Aorta (tissue), 5 donors: ENCODE measurements at places on chromosomes 12 and 14. TPM values are rescaled to one million over a fixed set of nuclear protein-coding genes. Genes with fewer than 3 reads are reported as not detected.

DNA sequence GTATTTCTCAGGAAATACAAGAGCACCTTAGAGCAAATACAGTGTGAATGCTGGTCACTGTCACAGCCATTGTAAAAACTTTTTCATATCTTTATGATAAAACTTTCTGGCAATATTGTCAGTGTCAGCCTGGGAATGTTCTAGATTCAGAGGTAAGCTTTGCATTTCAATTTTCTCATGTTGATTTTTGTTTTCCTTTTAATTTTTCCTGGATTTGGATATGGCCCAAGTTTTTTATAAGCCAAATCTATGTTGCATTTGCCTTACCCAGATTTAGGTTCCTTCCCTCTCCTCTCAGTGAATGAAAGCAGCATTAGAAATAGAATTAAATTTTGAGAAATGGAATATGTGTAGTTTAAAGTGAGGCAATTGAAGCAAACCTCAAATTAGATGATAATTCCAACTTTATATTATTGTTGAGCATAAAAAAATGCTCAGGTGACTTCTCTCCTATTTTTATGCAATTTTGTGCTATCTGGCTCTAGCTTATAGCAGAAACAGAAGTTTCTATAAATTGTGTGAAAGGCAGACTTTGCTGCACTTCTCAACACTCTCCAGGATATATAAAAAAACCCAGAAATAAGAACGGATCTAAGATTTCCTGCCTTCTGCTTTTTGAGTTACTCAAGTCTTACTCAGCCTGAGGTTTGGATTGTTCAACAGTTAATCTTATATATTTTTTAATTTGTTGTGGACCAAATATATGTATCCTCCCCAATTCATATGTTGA, 368.2 kb upstream of the PRICKLE1 start:
- no peaks in the 10 kb centered on the region for H3K36me3 ChIP-seq
- no peak for DNase-seq
- no peak overlapping the region for H3K27ac ChIP-seq
- no peak overlapping the region for H3K4me3 ChIP-seq
- no peaks in the 10 kb centered on the region for H3K27me3 ChIP-seq
- no peaks in the 10 kb centered on the region for H3K4me1 ChIP-seq

DNA sequence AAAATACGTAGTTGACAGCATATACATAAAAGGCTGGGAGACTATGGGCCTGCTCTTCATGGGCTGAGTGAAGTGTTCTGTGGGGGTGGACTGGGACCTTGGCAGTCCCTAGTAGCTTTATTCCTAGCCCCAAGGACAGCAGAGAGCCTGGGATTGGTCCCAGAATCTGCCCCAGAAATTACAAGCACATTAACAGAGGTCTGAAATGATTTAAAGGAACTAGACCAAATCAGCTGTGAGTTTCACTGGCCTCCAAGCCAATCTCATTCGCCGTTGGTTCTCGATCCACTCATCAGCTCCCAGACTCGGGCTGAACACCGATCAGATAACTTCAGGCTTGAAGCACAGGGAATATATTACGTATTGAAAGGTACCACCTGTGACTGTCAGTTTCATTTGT, 77.0 kb upstream of the PSMC1 start:
- H3K27ac ChIP-seq: no peak overlapping the region
- no peaks in the 10 kb centered on the region for H3K27me3 ChIP-seq
- no peak for DNase-seq

GRCh38 chr12:105888696-105889095, 250.1 kb downstream of the NUAK1 start:
- no peak overlapping the region for H3K27ac ChIP-seq
- H3K36me3 ChIP-seq: no peaks in the 10 kb centered on the region
- no peak overlapping the region for H3K4me3 ChIP-seq
- H3K27me3 ChIP-seq: no peaks in the 10 kb centered on the region
- no peaks in the 10 kb centered on the region for H3K4me1 ChIP-seq

DNA sequence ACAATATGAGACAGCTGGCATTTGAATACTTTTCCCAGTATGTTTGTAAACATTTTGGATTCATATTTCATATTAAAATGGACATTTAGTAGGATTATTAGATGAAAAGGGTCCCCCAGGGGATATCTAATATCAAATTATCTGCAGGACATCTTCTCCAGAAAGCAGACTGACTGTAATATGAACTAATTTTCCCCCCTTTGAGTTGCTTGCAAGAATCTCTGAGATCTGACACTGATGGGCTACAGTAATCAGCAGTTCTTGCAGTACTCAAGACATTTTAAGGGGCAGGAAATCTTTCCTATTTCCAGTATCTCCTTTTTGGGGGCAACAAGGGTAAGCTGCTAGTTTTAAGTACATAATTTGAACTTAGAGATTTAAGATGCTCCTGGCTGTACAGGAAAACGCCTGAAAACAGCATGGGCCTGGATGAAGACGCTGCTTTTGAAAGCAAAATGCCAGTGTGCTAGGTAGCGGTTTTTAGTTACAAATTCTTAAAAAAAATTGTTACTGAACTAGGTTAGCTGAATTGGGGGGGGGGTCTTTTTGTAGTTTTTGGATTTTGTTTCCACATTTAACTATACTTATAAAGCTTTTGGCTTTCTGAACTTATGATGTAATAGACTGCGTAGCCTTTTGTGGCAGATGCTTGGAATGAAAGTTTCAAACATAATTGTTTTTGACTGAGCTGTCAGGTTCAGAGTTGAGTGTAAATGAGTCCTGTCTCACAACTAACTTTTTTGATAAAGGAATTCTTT, 2.2 kb downstream of the FRMD6 start:
- H3K36me3 ChIP-seq: no peaks in the 10 kb centered on the region
- no peaks in the 10 kb centered on the region for H3K27me3 ChIP-seq
- no peak for DNase-seq

GRCh38 chr14:100994082-100994481, 90.6 kb upstream of the RTL1 start:
- no peak overlapping the region for H3K27ac ChIP-seq
- H3K4me1 ChIP-seq: no peaks in the 10 kb centered on the region
- no peak overlapping the region for H3K4me3 ChIP-seq
- no peaks in the 10 kb centered on the region for H3K27me3 ChIP-seq

DNA sequence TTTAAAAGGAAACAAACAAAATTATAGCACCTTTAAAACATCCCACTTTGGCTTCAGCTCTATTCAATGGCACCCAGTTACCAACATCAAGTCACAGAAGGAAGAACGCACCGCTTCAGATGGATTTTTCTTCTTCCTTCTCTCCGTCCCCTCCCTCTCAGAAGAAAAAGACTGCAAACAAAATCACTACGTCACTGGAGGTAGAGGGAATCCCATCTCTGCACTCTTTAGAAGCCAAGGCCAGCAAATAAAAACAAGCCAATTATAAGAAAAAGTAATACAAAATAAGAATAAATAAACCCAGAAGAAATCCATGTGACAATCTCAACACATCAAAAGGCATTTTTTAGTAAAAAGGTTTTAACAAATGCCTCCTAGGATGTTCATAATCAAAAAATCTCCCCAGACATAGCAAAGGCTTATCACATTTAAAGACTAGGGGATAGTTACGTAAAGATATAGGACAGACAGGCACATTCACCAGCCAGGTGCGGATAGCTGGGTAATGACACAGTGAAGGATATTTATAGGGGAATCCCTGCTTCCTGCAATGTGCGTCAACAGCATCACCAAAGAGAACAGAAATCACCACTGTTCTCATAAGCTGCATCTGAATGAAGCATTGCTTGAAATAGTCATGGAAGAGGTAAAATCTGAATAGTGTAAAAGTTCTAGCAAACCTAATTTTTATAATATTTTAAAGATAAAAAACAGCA, 89.4 kb downstream of the R3HDM2 start:
- no peaks in the 10 kb centered on the region for H3K4me1 ChIP-seq
- no peaks in the 10 kb centered on the region for H3K27me3 ChIP-seq
- H3K36me3 ChIP-seq: no peaks in the 10 kb centered on the region
- H3K27ac ChIP-seq: no peak overlapping the region
- DNase-seq: no peak
- H3K4me3 ChIP-seq: no peak overlapping the region

- no peaks in the 10 kb centered on the region for H3K27me3 ChIP-seq
- no peaks in the 10 kb centered on the region for H3K4me1 ChIP-seq
- DNase-seq: no peak
- no peak overlapping the region for H3K27ac ChIP-seq
- H3K36me3 ChIP-seq: peaks cover 2% of the 10 kb centered on the region
Measured at GRCh38 chr12:27002141-27002540, 12.0 kb downstream of the TM7SF3 start.

DNA sequence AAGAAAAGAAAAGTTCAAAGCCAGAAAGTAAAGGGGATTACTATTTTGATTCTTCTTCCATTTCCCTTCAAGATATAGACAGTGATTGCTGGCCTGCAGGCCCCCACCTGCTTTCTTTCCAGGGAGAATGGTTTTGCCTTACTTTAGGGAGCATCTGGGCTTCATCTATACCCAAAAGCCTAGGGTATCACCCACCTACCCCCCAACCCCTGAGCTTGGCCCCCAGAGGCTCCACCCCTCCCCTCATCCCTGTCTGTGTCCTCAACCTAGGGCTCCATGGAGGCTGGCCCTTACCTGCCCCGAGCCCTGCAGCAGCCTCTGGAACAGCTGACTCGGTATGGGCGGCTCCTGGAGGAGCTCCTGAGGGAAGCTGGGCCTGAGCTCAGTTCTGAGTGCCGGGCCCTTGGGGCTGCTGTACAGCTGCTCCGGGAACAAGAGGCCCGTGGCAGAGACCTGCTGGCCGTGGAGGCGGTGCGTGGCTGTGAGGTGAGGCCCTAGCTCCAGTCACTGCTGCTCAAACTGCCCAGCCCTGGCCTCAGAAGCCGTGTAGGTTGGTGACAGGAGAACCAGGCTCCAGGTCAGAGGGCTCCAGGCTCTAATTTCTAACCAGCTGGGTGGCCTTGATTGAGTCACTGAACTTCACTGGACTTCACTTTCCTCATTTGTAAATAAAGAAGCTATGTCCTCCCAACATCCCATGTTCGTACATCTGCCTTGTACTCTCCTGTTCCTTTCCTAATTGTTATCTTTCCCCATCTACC, 13.6 kb downstream of the ARHGEF40 start:
- no peak for DNase-seq
- H3K27ac ChIP-seq: no peak overlapping the region
- H3K4me1 ChIP-seq: no peaks in the 10 kb centered on the region
- H3K36me3 ChIP-seq: no peaks in the 10 kb centered on the region
- H3K27me3 ChIP-seq: no peaks in the 10 kb centered on the region
- H3K4me3 ChIP-seq: no peak overlapping the region

- H3K27ac ChIP-seq: no peak overlapping the region
- no peaks in the 10 kb centered on the region for H3K27me3 ChIP-seq
- H3K4me1 ChIP-seq: peaks cover 4% of the 10 kb centered on the region
- H3K4me3 ChIP-seq: no peak overlapping the region
Measured at GRCh38 chr14:95891742-95892141, 15.1 kb downstream of the TUNAR start.

- DNase-seq: no peak
- no peak overlapping the region for H3K4me3 ChIP-seq
- no peaks in the 10 kb centered on the region for H3K36me3 ChIP-seq
- H3K27ac ChIP-seq: no peak overlapping the region
- no peaks in the 10 kb centered on the region for H3K27me3 ChIP-seq
- no peaks in the 10 kb centered on the region for H3K4me1 ChIP-seq
Measured at GRCh38 chr12:55017416-55017925, 2.3 kb upstream of the NEUROD4 start.

GRCh38 chr12:64556231-64556630, 54.1 kb upstream of the RASSF3 start:
- no peaks in the 10 kb centered on the region for H3K4me1 ChIP-seq
- no peak overlapping the region for H3K4me3 ChIP-seq
- DNase-seq: no peak
- no peaks in the 10 kb centered on the region for H3K27me3 ChIP-seq
- H3K27ac ChIP-seq: no peak overlapping the region

- H3K27ac ChIP-seq: no peak overlapping the region
- no peak overlapping the region for H3K4me3 ChIP-seq
- H3K4me1 ChIP-seq: no peaks in the 10 kb centered on the region
- peaks cover 7% of the 10 kb centered on the region for H3K36me3 ChIP-seq
- H3K27me3 ChIP-seq: no peaks in the 10 kb centered on the region
Measured at GRCh38 chr12:49019443-49020324, 1.1 kb upstream of the PRKAG1 start.

DNA sequence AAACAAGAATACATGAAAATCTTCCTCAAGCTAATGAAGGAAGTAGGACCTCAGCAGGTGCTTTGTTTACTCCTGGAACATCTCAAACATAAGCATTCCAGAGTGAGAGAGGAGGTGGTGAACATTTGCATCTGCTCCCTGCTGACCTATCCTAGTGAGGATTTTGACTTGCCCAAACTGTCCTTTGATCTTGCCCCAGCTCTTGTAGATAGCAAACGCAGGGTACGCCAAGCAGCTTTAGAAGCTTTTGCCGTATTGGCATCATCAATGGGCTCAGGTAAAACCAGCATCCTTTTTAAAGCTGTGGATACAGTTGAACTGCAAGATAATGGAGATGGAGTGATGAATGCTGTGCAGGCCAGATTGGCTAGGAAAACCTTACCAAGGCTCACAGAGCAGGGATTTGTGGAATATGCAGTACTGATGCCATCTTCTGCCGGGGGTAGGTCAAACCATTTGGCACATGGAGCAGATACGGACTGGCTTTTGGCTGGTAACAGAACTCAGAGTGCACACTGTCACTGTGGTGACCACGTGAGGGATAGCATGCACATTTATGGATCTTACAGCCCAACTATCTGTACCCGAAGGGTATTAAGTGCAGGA, 1.9 kb downstream of the TOGARAM1 start:
- no peaks in the 10 kb centered on the region for H3K36me3 ChIP-seq
- H3K4me3 ChIP-seq: peak overlapping the region; percentile 83
- H3K27me3 ChIP-seq: no peaks in the 10 kb centered on the region
- H3K4me1 ChIP-seq: peaks cover 6% of the 10 kb centered on the region
- no peak for DNase-seq
- no peak overlapping the region for H3K27ac ChIP-seq

DNA sequence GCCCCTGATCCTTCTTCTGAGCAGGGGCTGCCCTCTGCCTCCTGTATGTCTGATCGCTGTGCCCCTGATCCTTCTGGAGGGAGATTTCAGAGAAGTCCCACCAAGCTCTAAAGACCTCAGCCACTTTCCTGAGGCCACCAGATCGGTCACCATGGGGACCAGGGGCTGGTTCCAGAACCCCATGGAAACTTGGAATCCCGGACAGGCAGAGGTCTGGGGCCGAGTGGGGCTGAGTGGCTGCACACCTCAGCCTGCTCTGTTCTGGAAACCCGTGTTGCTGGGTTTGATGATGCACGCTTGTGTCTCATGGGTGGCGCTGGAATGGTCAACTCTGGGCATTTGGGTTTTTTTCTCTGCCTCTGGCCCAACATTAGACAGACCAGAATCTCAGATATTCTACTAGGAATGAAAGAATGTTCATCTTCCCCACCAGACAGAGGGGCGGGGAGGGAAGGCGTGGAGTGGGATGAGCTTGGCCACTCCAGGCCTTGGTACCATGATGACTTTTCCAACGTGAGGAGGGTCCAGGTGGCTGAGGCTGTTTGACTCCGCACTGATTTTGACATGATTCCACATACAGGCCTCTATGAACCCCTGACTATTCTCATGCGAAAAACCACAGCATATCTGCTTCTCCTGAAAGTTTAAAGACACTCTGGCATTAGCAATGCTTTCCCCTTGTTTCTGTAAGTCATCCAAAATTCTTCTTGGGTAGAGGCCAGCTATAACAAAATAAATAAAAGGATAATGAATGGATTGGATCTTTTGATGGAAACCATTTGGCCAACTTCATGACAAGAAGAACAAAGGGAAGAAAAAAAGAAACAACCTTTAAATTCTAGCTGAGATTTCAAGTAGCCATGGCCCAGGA, 114.5 kb downstream of the ADGRD1 start:
- no peaks in the 10 kb centered on the region for H3K4me1 ChIP-seq
- no peaks in the 10 kb centered on the region for H3K36me3 ChIP-seq
- no peak overlapping the region for H3K4me3 ChIP-seq
- peak; percentile 41 for DNase-seq

Gene EML5
- 1.6 TPM for total RNA-seq

Gene CLEC2A
- total RNA-seq: not detected

Gene OLR1
- total RNA-seq: 8.4 TPM

Gene RASAL1
- total RNA-seq: not detected

Gene KCNC2
- not detected for total RNA-seq
